ENCODE measurements at places on chromosomes 13 and 19.

- DNase-seq = no peak
Measured at GRCh38 chr13:84466461-84466860, 584.2 kb upstream of the SLITRK1 start.

DNA sequence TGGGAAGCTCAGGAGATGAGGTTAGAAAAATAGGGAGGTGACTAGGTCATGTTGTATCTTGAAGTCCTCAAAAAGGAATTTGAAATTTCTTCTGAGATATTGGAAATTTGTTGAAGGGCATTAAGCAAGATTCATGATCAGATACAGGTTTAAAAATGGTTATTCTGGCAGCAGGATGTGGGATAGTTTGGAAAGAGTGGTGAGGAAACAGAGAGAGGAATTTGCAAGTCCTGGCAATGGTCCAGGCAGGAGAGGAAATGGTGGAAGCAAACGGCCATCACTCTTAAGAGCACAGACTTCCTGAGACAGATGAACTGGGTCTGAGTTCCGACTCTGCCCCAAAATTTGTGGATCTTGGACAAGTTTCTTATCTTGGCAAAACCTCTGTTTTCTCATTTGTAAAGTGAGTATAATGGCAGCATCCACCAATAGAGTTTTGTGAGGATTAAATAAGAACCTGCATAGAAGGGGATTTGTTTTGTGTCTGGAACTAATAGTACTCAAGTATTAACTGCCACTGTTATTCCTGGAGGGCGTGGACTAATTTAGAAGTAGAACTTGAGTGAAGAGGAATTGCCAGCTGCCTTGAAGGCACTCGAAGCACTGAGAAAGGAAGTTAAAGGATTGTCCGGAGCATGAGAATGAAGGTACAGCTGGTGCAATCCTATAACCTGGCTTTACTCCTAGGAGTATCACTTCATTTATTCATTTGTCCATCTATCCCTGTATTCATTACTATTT, 99.6 kb downstream of the CCNA1 start:
- DNase-seq = no peak

- no peak for DNase-seq
Measured at GRCh38 chr13:99311137-99311536, 3.9 kb upstream of the GPR183 start.

GRCh38 chr13:113785051-113786010, 26.3 kb downstream of the TMEM255B start:
- no peak for DNase-seq

- no peak for DNase-seq
Measured at GRCh38 chr13:98575904-98576199, 1.1 kb downstream of the STK24 start.

All from lower leg skin (tissue), 4 donors.